Bronchial epithelial cell (primary cell): ENCODE measurements at places on chromosomes 4 and X. TPM values are rescaled to one million over a fixed set of nuclear protein-coding genes. Genes with fewer than 3 reads are reported as not detected.

VSIG1 gene
- 0.26 TPM in 2 replicates for total RNA-seq

GPR101 gene
- total RNA-seq: not detected in 2 replicates

TMSB15B gene
- 0.77 and 1.1 TPM in 2 replicates for total RNA-seq

ASB9 gene
- not detected in 2 replicates for total RNA-seq

TLR10 gene
- total RNA-seq: not detected in 2 replicates

CT45A8 gene
- not detected in 2 replicates for total RNA-seq

ADGRL3 gene
- total RNA-seq: under 0.01 and 0.13 TPM in 2 replicates

ASB11 gene
- total RNA-seq: not detected in 2 replicates

GRIA2 gene
- total RNA-seq: not detected in 2 replicates

FAM9C gene
- total RNA-seq: not detected in 2 replicates

TIMP1 gene
- 32.0 and 57.1 TPM in 2 replicates for total RNA-seq

FUNDC2 gene
- total RNA-seq: 36.1 and 50.8 TPM in 2 replicates

MTM1 gene
- 11.3 and 15.2 TPM in 2 replicates for total RNA-seq

AGTR2 gene
- total RNA-seq: not detected in 2 replicates

ETDB gene
- total RNA-seq: not detected in 2 replicates

GC gene
- not detected in 2 replicates for total RNA-seq

HTN3 gene
- total RNA-seq: not detected in 2 replicates

ANK2 gene
- total RNA-seq: 2.6 and 5.8 TPM in 2 replicates

PDZD4 gene
- total RNA-seq: under 0.01 TPM in 2 replicates

BEND2 gene
- not detected in 2 replicates for total RNA-seq

KCND1 gene
- total RNA-seq: 0.26 and 0.64 TPM in 2 replicates

PPARGC1A gene
- 1.6 and 8.7 TPM in 2 replicates for total RNA-seq

FDCSP gene
- not detected in 2 replicates for total RNA-seq

MAGT1 gene
- 67.7 and 179 TPM in 2 replicates for total RNA-seq

TCEAL1 gene
- total RNA-seq: 10.5 and 11.3 TPM in 2 replicates
